ENCODE measurements at places on chromosomes 1 and 21. TPM values are rescaled to one million over a fixed set of nuclear protein-coding genes. Genes with fewer than 3 reads are reported as not detected.

GRCh38 chr1:159015440-159015909 is 5.8 kb downstream of the IFI16 start:
- peak; percentile 94 for DNase-seq

DNA sequence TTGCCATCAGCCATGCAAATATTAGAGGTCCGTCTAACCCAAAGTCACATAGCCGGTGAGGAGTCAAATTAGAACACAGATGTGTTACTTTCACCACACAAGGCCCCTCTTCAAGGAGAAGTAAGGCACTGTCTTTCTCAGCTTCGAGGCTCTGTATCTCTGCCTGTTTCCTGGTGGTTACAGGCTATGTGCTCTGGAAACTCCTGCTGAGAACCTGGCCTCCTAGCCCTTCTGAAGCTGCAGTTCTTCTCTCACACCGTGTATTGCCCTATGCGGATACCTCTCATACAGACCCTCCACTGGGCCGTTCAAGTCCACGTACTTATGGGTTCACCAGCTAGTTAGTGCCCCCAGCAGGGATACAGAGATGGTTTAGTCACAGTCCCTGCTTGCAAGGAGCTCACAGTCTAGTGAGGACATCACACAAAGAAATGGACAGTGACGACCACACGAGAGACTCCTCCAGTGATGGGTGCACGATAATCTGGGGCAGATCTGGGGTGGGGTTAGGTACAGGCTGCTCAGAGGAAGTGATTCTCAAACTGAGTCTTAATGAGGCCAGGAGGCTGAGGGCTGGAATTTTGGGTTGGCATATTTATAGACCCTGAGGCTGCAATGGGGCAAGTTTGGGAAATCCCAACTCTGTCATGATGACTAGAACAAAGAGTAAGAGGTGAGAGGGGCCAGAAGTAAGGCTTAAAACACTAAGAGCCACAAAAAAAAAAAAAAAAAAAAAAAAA is 22.8 kb upstream of the ELOA start:
- peak; percentile 37 for DNase-seq

- DNase-seq: peak; percentile 96
Measured at GRCh38 chr21:33434770-33435360, 31.7 kb downstream of the IFNGR2 start.

Gene PHLDA3
- total RNA-seq: 41.6 TPM

Gene CDC7
- total RNA-seq: 6.9 TPM

Gene FMO4
- 0.36 TPM for total RNA-seq

Gene RAB3B
- 91.9 TPM for total RNA-seq

Gene TNFRSF14
- total RNA-seq: 1.3 TPM
